M059J (cell line): ENCODE measurements at places on chromosomes 2 and 18.

- no peak for DNase-seq
These were observed 101.0 kb downstream of the STPG4 start for GRCh38 chr2:47054036-47054555.

GRCh38 chr2:120842456-120843439, 107.1 kb downstream of the GLI2 start:
- DNase-seq = no peak

- no peak for DNase-seq
These were observed 1.0 kb downstream of the ZNF532 start for GRCh38 chr18:58865701-58866065.

- DNase-seq = peak; percentile 95
These were observed 111.6 kb downstream of the SMAD7 start for GRCh38 chr18:48838921-48839818.

DNA sequence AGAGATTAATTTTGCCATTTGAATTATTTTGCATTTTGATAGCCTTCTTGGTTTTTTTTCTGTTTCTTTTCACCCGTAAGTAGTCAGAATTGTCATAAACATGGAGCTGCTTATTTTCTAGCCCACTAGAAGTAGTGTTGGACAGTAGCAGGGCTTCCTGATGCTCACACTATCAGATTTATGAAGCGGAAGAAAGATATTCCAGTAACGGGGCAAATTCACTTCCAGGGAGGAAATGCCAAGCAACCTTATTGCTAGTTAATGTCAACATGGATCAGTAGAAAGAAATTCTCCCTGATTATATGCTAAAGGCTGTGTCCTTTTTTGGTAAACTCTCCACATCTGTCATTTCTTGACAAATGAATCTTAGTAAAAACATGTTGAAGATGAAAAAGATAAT, 19.2 kb upstream of the ADAM23 start:
- DNase-seq = peak; percentile 2

GRCh38 chr2:224819075-224819474, 102.9 kb upstream of the CCDC195 start:
- DNase-seq = peak; percentile 42

DNA sequence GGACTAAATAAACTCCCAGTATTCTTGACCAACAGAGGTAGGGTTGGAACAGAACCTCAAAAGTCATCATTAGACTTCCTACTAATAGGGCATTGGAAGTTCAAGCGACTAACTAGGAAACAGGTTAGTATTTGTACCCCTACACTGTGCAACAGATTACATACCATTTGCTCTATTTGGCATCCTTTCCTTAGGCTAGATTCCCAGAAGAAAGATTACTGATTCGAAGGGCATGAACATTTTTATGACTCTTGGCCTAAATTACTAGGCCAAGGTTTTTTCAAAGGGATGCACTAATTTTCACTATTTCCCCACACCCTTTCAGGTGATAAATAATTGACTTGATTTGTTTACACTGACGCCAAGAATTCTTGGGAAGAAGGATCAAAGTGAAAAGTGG, 104.8 kb upstream of the CYP1B1 start:
- DNase-seq = no peak

DNA sequence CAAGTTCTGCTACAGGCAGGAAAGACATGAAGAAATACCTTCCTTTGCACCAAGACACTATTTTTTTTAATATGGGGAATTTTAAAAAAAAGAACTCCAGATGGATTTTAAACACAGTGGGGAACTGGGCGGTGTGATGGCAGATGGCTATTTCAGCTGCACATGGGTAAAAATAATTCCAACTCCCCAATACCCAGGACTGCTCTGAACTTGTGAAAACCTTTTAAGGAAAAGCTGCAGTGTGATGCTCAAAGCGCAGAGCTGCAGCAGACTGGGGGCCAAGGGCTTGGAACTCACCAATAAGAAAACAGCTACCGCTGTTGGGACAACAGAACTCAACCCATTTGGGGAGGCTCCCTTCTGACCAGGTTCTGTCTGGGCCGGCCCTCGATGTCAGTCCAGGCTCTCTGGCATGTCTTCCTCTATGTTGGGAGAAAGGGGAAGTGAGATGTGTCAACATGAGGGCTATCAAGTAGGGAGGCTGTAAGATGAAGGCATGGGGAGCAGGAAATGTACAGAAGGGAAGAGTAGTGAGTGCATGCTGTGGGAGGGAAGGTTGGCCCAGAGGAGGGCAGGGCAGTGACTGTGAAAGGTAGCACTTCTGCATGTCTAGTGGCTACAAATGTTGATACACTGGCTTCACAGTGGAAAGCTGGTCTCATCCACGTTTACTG, 64.0 kb upstream of the SLC14A2 start:
- DNase-seq = no peak

DNA sequence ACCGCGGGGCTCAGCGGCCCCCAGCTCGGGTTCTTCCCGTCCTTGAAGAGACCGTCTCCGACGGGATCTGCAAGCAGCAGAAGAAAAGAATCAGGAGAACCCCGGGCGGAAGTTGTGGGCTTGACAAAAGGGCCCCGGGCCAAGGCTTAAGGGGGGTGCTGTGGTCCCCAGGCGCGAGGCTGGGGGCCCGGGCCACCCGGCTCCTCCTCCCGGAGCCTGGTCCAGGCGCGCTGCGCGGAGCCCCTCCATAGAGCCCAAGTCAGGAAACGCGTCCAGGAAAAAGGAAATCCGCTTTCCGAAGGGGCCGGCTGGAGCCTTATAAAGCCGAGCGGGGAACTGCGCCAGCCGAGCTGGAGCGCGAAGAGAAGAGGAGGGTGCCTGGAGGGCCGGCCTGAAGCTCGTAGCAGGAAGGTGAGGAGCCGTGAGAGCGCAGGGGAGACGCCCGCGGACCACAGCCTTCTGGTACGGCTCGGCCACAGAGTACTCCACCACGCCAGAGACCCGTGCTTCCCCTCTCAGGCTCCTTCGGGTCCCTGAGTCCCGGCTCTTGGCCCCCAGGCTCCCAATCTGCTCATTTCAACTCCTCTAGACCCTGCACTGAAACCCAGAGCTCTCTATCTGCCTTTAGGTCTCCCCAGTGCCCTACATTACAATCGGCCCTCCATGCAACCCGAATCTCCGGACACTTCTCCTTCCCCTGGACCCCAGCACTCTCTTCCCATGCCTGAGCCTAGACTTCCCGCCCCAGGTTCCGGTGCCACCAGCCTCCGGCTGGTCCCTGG, 554 bp downstream of the FEV start:
- DNase-seq = no peak

- DNase-seq = no peak
These were observed 159.2 kb downstream of the CPS1 start for GRCh38 chr2:210715560-210716082.

DNA sequence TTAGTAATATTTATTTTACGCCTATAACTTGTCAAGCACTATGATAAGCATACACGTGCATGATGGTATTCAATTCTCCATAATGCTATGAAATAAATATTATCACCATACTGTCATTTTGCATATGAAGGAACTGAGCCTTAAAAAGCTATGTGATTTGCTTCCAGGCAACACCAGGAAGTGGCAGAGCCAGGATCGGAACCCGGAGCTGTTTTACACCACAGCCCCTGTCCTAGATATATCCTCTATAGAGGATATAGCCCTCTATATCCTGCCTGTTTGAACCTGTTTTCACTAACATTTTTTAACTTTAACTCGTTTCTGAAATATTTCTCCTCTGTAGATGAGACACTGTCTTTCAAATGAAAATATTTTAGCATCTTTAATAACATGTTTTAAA, 690.0 kb downstream of the SATB2 start:
- no peak for DNase-seq

GRCh38 chr2:176931588-176932563, 280.7 kb upstream of the HNRNPA3 start:
- DNase-seq = peak; percentile 66

GRCh38 chr2:75801234-75801982, 90.7 kb upstream of the GCFC2 start:
- DNase-seq = no peak

- peak; percentile 3 for DNase-seq
These were observed 359.7 kb downstream of the MBD2 start for GRCh38 chr18:53864770-53865169.

DNA sequence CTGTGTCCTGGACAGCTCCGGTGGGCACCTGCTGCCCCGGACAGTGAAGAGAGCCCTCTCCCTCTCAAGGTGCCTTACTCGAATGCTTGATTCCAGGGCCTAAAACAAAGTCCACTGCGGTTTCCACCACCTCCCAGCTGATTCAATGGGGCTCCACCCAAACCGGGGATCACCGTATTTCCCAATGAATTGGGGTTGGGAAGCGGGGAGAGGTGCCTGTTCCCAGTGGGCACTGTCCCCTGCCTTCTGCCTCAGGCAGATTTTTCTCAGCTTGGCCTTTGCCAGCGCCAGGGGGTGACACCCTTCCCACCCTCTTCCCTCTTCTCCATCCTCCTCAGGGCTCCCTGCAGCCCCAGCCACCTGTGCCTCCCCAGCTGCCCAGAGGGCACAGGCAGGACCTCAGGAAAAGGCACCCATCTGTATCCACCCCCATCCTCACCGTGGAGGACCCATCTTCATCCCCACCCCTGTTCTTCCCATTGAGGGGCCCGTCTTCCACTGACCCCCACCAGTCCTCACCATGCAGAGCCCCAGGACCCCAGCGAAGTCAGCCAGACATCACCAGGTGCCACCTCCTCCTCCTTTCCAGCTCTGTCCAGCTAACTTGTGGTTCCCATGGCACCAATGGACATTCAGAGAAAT, 66.7 kb upstream of the HPCAL1 start:
- no peak for DNase-seq

- peak; percentile 34 for DNase-seq
These were observed 36.6 kb upstream of the TANK start for GRCh38 chr2:161123531-161124030.
